Jurkat, Clone E6-1 (cell line): ENCODE measurements at places on chromosomes 7 and 10.

DNA sequence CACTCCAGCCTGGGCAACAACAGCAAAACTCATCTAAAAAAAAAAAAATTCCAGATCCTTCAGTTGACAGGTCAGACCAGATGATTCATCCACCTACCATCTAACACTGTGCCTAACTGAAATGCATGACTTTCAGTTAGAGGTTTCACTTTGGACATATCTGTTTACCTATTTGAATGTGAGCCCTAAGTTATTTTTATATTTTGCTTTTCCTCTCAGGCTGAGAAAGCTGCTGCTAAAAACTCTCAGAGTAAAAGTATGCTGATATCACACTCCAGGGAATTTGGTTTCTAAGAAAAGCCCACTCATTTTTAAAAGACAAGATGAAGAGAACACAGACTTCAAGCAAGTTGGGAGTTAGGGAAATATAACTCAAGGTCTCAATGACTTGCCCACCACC lies 126.0 kb downstream of the SGMS1 start:
- DNase-seq = no peak

DNA sequence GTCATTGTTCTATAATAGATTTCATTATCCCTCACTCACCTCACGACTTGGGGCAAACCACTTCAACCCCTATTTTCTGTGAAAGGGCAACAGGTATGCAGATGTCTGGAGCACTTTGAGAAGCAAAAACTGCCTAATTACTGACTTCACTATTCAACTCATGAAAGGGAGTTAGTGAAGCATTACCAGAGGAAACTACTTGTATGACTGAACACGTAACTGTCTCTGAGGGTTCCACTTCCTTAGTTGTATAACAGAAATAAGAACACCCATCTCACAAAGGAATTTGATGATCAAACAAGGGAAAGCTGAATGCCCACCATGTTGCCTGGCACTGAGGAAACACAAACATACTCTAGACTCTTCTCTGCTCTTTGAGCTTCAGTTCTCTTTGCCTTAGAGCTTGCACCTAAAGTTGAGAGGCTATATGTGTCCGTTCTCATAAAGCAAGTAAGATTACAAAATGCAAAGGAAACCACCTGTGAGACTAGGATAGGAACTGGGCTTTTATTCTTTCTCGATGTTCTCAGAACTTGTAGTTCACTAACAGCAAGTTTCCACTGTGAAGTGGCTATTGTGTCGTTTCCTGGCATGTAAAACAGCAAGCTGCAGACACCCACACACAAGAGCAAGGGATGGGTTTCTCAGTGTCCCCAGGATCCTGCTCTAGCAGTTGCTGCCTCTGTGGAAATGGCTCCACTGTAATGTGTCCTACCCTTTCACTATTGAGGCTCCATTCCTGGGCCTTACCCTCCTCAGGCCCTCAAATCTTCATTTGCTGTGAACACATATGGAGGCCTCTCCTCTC lies 2.6 kb downstream of the TMEM243 start:
- DNase-seq = peak; percentile 70

- no peak for DNase-seq
Observed at GRCh38 chr10:133419211-133419950, 5.0 kb downstream of the SPRN start.

GRCh38 chr7:100538348-100538653 lies 702 bp upstream of the AGFG2 start:
- no peak for DNase-seq

GRCh38 chr7:134276951-134277350 lies 39.8 kb downstream of the SLC35B4 start:
- no peak for DNase-seq

DNA sequence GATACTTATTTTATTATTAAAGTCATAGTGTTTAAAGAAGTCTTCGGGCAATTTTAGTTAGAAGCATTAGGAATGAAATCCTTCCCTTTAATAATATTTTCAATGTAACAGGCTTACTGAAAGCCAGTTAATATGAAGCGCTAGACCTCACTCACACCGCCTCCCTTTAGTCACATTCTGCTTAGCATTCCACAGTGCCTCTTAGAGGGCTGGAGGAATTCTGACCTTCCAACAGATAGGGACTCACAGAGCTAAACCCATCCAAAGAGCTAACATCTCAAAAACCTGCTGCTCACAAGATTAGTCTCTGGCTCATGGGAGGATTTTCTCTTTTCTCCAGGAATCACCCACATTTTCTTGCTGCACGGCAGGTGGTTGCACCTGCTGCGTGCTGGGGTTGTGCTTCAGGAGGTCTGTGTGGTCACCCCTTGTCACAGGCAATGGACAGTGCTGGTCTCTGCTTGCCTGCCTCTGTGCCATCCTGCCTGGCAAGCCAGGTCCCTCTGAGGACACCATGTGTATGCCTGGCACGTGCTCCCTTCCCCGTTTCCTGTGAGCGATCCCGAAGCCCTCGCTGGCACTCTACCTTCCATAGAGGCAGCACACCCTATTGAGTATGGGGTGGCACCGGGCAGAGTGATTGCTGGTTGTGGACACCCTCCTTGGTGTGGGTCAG lies 91.8 kb downstream of the KLF6 start:
- DNase-seq = no peak

DNA sequence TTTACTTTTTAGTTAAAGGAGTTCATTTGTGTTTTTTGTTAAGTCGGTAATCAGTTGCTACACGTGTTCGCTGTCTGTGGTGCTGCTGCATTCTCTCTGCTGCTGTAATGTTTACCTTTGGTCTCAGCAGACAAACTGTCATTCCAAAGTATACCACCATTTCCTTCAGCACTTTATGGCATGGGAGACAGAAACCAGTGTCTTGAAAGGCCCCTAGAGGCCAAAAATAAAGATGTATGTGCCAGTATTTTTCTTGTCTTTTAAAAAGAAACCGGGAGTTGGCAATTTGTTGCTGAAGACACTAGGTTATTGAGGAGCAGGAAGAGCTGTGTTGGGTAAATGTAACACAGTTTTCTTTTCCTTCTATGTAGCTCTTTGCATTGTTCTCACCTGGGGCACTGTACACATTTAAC lies 24.1 kb downstream of the ZNF92 start:
- no peak for DNase-seq

DNA sequence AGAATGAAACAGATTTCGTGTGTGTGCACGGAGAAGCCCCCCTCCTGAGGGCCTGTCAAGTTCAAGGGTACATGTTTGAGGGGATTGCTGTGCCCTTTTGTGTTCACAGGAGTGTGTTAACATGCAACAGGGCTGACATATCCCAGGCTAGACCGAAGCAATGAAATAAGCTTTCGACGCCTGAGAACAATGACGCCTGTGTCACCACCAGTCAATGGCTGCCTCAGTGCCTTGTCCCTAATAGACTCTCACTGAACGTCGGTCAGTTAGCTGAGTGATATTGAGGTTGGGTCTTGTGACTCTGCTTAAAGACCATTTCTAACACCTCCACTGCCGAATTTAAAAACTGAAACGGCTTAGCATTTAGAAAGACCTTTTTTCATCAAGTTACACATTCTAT lies 175.2 kb upstream of the TCF7L2 start:
- DNase-seq = no peak
